ENCODE measurements at places on chromosomes 12 and 14.
A peak's percentile ranks its signal among the peaks of the same experiment; 100 is the strongest.

GRCh38 chr14:103172921-103173320 lies 49.7 kb downstream of the TNFAIP2 start:
- no peak for DNase-seq

DNA sequence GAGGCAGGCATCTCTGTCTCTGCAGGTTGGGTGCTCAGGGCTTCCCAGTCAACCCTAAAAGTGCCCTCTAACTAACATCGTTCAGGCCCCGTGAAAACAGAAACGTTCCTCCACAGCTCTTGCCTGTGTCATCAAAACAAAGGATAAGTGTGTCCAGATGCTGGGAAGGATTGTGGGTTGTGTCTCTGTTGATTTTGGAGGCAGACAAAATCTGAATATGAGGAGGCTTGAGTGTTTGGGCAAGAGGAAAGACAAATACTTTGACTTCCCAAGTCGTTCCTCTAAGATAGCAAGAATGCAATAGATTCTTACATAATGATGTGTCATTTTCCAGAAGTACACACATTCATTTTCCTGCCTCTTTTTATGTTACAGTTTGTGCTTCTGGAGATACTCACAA lies 52.9 kb downstream of the SERPINA3 start:
- peak; percentile 81 for DNase-seq

DNA sequence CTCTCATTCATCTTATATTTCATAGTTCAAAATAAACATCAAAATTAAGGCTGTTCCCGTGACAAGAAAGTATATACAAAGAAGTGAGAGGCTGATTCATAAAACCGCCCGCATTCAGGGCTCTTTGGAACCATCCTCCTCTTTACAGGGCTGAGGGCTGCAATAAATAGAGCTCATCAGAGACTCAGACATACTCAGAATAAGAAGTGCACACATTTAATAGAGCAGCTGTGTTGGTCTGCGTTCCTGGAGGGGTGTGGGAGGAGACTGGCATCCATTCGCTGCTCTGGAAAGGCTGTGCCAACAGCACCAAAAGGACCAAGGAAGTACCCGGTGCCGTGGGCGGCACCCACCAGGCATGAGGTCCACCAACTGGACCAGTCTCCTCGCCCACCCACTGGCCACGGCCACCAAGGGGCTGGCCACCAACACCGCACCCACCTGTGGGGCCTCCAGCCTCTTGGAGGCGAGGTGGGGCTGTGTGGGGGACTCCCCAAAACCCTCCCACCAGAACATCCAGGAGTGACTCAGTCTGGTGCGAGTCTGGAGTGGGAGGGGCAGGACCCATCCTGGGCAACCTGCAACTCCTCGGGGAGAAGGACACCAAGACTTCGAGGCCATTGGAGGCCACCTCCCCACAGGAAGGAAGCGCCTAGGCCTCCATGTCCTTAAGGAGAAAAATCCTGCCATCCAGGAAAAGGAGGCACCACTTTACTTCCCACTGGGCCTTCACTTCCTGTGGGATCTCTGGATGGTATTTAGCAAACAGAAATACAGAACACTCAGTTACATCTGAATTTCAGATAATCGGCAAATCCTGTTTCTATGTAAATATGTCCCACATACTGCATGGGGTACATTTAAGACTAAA lies 32.7 kb downstream of the VCPKMT start:
- no peak for DNase-seq

GRCh38 chr14:30958555-30959407 lies 66.7 kb upstream of the AP4S1 start:
- no peak for DNase-seq

DNA sequence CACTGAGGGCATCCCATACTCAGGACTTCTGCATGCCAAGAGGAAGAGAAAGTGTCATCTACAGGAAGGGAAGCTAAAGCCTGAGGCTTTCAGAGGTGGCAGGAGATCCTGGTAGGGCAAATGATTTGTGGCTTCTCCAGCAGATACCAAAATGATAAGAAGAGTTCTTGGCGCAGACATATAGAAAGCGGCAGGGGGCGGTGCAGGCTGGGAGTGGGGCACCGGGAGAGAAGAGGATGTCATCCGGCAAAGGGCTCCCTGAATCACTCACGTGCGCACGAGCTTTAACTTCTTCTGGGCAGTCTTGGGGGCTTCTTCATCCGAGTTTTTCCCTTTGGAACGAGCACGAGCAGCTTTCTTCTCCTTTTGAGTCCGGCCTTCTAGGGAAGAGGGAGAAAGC lies 5.2 kb upstream of the ACRBP start:
- DNase-seq, result no peak

- DNase-seq, result no peak
Observed at GRCh38 chr12:50567926-50568325, 63.1 kb downstream of the DIP2B start.

- no peak for DNase-seq
Observed at GRCh38 chr12:43893670-43894069, 57.8 kb downstream of the TMEM117 start.

DNA sequence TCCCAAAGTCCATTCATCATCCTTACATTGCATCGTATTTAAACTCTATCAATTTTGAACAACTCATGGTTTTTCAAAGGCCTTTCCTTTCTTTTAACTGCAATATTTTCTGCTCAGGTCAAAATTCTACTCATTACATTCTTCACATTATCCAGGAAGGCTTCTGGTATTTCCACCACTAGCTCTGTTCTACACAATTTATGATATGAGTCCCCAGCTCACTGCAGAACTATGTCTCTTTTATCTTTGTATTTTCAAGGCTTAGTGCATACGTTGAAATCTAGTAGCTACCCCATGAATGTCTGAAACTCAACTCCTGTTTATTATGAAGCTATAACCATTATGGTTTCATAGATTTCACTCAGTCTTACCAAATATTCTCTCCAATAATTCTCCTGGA lies 282.9 kb downstream of the DUSP6 start:
- DNase-seq, result no peak

DNA sequence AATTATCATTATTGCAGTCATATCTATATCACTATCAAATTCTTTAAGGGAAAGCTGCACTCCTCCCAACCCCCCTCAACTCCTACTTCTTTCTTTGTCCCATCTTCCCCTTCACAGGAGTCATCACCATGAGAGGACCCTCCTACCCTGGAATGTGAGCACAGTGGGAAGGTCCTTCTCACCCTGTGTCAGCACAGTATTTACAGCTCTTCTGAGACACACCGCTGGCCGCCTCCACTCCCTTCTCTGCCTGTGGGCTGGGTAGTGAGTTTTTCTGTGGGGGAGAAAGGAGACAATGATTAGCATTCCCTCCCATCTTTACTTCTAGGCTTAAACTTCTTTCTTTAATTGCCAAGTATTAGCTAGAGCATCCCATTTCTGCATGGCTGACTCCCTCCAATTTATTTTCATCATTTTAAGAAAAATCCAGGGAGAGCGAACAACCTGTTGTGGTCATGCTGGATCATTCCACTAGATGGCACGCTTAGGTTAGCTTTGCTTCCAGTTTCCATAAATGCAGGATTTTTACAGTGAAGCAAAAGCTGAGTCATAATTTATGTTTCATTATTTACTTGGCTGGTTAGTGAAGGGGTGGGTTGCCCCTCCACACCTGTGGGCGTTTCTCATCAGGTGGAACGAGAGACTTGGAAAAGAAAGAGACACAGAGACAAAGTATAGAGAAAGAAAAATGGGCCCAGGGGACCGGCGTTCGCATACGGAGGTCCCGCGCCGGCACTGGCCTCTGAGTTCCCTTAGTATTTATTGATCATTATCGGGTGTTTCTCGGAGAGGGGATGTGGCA lies 188.5 kb downstream of the ALX1 start:
- peak; percentile 26 for DNase-seq

GRCh38 chr14:69002069-69002468 lies 23.0 kb upstream of the ACTN1 start:
- no peak for DNase-seq

GRCh38 chr12:89895591-89895990 lies 187.0 kb upstream of the ATP2B1 start:
- DNase-seq, result no peak

- peak; percentile 93 for DNase-seq
Observed at GRCh38 chr12:3275171-3276041, 198.2 kb downstream of the TSPAN9 start.

DNA sequence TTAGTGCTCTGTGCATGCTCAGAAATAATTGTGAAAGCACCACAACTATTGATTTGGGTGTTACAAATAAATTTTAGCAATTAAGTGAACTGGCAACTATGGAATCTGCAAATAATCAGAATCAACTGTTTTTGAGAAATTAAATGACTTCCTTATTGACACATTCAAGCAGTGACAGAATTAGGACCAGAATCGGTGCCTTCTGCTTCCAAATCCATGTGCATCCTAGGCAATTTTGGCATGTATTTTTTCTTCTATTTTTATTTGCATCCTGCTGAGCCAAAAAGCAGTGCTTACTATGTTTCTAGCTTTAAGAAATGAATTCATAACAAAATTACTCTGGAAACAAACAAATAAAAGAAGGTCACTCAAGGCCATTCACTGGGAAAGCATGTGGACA lies 408.2 kb downstream of the GXYLT1 start:
- DNase-seq, result no peak

DNA sequence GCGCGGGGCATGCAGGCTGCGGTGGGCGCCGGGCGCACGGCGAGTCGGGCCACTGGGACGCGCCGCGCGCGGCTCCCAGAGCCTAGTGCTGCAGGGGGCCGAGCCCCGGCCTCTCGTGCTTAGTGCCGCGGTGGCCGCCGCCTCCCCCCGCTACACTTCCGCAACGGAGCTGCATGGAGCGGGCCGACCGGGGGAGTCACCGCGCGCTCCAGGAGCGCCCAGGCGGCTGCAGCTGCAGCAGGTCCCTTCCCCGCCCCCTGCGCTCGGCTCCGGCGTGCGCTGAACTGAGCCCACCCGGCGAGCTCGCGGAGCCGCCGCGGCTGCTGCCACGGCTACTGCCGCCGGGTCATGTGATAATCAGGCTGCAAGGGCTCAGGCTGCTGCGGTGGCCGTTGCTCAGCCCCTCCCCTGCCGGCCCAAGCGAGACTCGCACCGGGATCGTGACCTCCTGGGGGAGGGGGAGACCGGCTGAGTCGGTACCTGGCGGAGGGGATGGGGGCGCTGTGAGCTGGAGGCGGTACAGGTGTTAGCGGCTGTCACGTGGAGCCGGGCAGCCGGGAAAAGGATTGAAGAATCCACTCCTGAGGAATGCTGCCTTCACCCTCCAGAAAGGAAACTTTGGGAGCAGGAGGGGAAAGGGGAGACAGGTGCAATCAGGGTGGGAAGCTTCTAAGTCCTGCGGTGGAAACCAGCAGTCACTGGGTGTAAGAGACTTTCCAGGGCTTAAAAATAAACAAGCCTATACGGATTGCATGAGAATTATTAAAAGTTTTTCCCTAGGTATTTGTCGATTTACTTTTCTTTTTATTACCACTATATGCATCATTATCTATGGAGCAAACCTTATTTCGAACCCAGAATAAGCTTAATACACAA lies at the start of gene PPM1H:
TSS of gene PPM1H (minus strand) at position 352 of the 876 bp plus-strand sequence. CDS start 414 bp downstream, outside the sequence.
- peak; percentile 67 for DNase-seq

DNA sequence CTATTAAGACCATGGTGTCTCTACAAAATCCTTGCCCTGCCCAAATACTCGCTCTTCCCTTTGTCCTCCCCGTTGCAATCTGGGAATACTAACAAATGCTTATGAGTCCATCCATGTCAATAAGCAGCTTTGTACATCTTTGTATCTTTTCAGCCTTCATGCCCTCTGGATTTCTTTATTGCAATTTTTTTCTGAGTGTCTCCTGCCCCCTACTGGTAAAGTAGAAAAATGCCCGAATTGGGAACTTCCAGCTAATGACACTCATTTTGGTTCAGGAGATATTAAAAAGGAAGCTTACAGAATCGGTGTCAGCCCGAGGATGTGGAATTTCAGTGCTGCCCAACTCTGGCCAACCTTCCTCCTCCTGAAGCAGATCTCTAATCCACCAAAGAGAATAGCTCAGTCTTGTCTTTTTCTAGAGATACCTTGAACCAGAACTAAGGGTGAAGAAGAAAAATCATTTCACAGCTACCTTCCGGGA lies 46.0 kb downstream of the SH2B3 start:
- DNase-seq, result no peak

- no peak for DNase-seq
Observed at GRCh38 chr14:64550621-64551333, 1.0 kb downstream of the PPP1R36 start.

- peak; percentile 14 for DNase-seq
Observed at GRCh38 chr12:42090899-42091298, 53.8 kb downstream of the GXYLT1 start.

- DNase-seq, result no peak
Observed at GRCh38 chr12:89493670-89494302, 30.8 kb downstream of the GALNT4 start.

DNA sequence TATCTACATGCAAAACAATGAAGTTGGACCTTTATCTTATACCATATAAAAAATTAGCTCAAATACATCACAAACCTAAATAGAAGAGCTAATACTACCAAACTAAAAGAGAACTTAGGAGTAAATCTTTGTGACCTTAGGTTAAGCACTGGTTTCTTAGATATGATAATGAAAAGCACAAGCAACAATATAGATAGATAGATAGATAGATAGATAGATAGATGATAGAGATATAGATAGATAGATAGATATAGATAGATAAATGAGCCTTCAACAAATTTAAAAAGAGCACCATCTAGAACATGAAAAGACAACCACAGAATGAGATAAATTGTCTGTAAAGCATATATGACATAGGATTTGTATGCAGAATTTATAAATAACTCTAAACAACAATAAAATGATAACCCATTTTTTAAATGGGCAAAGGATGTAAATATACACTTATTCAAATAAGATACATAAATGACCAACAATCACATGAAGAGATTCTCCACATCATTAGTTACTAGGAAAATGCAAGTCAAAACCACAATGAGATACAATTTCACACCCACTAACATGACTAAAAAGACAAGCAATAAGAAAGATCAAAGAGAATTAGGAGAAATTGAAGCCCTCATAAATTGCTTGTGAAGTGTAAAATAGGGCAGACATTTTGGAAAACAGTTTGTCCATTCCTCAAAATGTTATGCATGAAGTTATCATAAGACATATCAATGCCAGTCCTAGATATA lies 293.7 kb downstream of the BTG1 start:
- DNase-seq, result no peak

DNA sequence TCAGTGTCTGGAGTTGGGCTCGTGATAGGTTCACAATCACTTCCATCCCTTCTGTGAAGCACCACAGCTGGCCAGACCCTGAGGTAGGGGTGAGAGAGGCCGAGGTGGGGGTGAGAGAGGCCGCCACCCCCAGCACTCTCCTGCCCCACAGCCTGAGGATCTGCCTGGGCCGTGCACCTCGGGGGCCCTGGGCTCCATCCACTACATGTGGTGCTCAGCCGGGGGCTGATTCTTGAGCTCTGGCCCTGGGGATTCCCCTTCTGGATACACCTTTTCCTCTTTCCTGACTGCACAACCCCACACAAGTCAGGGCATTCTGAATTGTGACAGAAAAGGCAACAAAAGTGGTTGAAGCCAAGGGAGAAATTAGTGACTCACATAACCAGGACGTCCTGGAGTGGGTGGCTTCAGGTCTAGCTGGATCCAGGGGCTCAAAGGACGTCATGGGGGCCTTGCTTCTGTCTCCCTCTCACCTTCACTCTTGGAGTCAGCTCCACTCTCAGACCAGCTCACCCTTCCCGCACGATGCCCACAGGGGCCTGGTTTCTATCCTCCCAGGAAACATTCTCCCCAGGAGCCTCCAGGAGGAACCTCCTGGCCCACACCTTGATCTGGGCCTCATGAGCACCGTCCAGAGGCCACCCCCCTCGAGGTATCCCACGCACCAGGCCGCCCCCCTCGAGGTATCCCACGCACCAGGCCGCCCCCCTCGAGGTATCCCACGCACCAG lies 12.1 kb upstream of the FBRSL1 start:
- no peak for DNase-seq
